ENCODE measurements at places on chromosomes 5 and 9.

DNA sequence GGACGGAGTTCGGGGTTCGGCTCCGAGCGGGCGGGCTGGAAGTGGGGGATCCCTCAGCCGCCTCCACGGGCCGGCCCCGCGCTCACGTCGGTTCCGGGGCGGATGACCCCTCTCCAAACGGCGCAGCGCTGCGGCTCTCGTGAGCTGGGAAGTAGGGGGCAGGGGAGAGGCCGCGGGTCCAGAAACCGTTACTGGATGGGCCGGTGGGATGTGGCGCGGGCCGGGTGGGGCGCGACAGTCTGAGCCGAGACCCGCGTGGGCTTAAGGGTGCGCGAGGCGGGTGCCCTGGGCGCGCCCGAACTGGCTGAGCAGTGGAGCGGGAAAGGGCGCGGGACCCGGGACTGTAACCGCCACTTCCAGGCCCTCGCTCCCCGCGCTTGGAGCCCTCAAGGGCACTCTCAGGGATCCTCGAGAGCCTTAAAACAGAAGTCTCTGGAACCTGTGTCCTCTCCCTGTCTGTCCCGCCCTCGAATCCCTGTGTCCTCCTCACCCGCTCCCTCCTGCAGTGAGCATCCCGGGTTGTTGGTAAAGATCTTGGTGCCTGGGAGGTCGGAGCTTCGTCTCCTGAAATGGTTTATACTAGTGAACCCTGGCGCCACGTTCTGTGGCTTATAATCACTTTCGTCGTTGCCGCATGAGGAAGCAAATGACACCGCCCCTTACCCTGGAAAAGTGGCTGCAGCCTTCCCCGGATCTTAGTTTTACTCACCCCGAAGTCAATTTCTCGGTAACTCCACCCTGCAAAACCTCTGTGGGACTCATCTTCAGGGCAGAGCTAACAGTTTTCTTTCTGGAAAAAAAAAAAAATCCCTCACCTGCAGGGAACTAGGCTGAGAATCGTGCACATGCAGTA lies 571 bp upstream of the MARCHF11 start:
- no peak for DNase-seq

GRCh38 chr5:78792345-78793055 lies 143.9 kb upstream of the LHFPL2 start:
- no peak for DNase-seq

- no peak for DNase-seq
These were observed 109.4 kb downstream of the LIFR start for GRCh38 chr5:38447056-38447455.

GRCh38 chr9:136172412-136173079 lies 32.4 kb downstream of the LHX3 start:
- no peak for DNase-seq

GRCh38 chr5:199950-200645 lies 8.8 kb downstream of the LRRC14B start:
- DNase-seq: no peak

GRCh38 chr5:160039810-160040470 lies 31.0 kb downstream of the TTC1 start:
- peak; percentile 31 for DNase-seq

GRCh38 chr5:88836195-88836838 lies 46.7 kb downstream of the MEF2C start:
- DNase-seq: no peak

DNA sequence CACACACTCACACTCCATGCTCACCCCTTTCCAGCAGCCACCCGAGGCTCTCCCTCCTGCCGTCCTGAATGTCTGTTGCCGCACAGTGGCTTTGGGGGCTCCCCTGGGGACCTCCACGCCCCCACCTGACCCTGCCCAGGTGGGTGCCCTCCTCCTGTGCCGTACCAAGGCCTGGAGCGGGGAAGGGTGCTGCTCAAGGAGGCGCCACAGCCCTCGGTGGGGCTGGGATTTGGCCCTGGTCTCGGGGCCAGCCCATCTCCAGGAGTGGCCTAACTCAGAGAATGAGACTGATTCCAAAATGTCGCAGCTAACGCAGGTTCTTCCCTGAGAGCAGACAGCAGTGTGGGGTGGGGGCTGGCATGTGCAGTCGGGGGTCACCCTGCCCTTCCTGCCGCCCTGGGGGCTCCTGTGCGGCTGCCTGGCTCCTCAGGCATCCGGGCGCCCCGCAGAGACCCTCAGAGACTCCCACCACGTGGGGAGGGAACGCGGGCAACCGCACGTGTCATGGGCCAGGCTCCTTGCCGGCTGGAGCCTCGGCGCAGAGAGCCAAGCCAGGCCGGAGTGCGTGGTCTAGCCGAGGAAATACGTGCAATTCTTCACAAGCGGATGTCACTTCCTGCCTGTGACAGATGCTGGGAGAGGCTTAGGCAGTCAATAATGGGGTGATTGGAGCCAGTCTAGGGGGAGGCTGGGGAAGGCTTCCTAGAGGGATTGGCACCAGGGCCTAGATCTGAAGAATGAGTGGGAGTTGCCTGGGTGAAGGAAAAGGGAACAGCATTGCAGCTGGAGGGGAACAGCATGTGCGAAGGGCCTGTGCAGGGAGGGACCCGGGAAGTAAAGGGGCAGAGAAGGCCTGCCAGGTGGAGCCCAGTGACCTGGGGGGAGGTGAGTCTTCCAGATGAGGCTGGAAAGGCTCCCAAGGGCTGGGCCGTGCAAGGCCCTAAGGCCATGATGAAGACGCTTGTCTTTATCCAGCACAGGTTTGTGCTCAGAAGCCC lies 44.1 kb downstream of the C9orf50 start:
- DNase-seq: no peak

GRCh38 chr9:12697719-12698118 lies 4.5 kb downstream of the TYRP1 start:
- DNase-seq: peak; percentile 32

GRCh38 chr5:128949847-128950546 lies 15.3 kb upstream of the SLC27A6 start:
- DNase-seq: no peak

DNA sequence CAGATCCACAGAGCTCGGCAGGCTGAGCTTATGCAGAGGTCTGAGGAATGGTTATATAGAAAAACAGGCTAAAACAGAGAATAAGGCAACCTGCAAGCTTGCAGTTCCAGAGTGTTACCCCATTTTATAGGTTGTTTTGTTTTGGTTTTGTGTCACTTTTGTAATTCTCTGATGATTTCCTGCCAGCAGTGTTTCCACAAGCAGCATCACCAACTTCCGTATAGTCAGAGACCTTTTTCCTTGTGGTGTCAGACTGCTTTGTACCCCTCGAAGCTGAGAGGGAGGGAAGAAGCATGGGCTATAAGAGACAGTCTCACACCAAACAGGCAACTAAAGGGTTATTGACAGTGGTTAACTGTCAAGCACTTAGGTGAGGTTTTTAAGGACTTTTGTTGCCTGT lies 61.8 kb downstream of the TLE4 start:
- DNase-seq: no peak

- DNase-seq: peak; percentile 45
These were observed 167.8 kb upstream of the CCNG1 start for GRCh38 chr5:163269624-163270023.

DNA sequence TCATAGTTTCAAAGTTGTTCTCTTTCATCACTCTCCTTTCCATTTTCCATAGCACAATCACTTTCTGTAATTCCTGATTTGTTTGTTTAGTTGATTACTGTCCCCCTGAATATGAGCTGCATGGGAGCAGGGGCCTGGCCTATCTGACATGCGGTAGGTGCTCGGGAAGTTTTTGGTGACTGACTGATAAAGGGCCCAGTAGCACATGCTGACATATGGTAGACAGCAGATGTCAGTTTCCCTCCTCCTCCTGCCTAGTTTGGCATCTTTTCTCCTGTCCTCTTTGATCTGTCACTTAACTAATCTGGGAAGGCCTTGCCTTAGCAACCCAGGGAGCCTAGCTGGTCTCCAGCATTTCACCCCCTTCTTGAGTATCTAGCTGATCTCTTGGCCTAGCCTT lies 14.4 kb downstream of the GALNT12 start:
- no peak for DNase-seq

DNA sequence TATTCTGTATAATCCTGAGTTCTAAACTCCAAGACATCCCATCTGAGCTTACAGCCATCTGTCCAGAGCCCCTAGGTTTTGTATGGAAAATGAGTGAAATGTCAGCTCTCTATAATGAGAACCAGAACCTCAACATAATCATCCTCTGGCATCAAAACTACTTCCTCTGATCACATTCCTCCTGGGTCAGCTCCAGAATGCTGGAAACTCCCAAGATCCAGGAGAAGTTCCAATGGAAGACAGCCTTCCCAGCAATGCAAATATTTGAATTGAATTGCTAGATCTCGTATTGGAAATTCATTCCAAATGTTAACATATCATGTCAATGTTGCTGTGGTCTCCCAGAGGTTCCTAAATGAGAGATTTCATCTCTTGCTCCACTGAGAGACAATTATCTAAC lies 23.8 kb downstream of the C9 start:
- DNase-seq: no peak

DNA sequence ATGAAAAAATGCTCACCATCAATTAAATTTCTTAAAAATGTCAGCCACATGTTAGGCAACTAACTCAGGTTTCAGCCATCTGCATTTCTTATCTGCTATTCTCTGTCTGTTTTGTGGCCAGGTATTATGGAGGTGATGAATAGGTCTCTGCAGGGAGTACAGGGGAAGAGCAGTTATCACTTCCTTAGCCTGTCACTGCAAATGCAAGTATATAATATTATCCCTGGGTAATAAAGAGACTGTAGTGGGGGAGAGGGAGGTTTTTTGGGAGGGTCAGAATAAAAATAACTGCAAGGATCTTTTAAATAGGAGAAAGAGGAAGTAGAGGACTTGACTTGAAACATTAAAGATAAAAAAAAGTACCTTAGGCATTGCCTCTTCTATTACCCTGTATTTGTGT lies 49.6 kb upstream of the PTGER4 start:
- no peak for DNase-seq

- DNase-seq: peak; percentile 22
These were observed 131.3 kb upstream of the ABCA1 start for GRCh38 chr9:105059252-105059651.

DNA sequence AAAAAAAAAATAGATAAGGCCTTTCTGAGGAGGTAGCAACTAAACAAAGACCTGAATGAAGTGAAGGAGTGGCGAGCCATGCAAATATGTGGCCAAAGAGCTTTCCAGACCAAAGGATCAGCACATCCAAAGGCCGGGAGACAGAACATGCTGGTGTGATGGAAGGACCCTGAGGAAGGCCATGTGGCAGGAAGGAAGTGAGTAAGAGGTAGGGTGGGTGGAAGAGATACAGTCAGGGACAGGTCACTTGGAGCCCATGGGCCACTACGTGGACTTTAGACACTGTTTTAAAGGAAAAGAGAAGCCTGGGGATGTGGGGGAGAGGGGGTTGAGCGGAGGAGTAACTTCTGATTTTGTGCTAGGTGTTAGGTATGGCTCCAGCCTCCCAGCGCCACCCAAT lies 31.3 kb downstream of the SPRY4 start:
- no peak for DNase-seq

DNA sequence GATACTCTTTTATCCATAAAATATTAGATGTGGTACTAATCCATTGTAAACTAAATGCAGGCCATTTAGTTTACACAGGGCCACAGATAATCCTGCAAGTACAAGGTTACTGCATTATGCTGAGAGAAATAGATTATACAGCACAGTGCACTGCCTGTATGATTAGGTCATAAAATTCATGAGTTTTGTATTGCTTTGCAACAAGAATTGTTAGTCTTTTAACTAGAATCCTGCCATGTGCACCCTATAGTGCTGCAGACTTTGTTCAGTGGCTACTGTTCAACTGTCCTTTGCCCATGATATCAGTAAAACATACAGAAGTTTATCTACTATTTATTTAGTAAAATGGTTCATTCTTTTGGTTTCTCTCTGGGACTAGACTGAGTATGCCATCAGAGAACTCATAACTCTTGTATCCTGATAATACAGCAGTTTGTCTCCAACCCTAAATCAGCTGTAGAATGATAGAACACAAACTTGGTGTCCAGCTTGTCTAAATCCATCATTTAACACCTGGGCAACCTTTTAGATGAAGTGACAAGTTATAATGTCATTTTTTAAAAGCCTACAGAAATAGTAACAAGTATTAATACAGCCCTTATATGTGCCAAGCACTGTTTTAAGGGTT lies 291.2 kb downstream of the TMEM167A start:
- no peak for DNase-seq

- DNase-seq: no peak
These were observed 399.3 kb upstream of the CDH9 start for GRCh38 chr5:27437594-27438200.

DNA sequence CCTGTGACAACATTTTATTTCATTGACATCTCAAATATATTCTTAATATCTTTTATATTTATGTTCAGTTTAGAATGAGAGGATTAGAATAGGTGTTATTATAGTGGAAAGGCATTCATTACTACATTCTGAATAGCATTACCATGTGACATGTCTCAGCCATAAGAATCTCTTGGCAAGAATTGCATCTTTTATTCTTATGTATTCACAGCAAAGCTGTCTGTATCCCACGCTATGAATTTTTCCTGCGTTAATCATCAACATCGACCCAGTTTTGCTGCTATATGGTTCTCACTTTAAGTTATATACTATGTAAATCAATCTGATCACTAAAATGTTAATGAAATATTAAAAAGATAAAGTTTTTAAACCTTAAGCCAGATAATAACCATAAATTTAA lies 248.6 kb downstream of the TMEM232 start:
- peak; percentile 46 for DNase-seq

DNA sequence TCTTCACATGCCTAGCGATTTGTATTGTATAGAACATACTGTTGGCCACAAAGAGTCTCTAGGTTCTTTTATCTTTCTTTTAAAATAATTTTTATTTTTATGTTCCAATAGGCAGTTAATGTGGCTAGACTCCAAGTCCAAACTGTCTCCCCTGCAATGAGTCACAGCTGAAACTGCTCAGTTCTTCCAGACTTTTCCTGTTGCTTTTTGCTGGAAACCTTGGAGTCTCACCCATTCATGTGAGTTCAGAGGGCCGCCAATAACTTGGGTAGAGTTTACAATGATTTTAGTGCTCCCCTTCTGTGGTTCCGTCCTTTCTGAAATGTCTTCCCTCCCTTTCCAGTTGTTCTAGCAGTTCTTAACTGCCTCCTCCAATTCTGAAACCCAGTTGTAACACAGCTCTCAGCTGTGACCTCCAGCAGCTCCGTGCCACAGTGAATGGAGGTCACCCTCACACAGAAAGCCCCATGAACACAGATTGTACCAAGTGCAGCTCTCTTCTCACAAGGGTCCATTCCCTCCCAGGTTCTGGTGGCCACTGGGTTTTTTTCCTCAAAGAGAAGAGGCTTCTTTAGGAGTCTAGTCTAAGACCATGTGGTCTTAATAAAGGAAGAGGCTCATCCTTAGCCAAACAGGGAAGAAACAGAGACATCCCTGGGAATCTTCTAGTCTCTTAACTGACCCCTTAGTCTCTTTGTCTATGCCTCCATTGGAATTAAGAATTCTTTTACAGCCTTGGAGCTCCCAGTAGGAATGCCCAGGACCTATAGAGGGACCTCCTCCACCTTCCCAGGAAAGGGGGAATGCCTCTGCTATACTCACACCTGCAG lies 198.5 kb downstream of the SPOCK1 start:
- peak; percentile 59 for DNase-seq

- no peak for DNase-seq
These were observed 51.8 kb upstream of the TLE1 start for GRCh38 chr9:81741103-81741502.

All from MCF 10A (cell line).